ENCODE measurements at places on chromosomes 1 and 21.

DNA sequence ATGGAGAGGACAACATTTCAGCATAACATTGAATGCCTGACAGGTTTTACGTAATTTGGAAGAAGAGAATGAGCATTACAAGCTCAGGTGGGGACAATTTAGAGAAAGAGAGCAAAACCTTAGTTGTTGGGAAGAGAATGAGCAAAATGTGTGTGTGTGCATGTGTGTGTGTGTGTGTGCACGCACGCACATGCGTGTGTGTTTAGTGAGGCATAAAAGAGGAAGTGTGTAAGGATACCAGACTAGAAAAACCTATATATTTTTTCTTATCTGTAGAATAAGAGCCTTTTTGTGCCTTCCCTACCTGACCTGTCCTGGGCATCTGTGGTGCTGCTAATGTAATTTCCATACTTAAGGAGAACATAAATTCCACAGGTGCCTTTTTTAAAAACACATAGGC is 99.0 kb upstream of the PLXNA2 start:
- DNase-seq = no peak

DNA sequence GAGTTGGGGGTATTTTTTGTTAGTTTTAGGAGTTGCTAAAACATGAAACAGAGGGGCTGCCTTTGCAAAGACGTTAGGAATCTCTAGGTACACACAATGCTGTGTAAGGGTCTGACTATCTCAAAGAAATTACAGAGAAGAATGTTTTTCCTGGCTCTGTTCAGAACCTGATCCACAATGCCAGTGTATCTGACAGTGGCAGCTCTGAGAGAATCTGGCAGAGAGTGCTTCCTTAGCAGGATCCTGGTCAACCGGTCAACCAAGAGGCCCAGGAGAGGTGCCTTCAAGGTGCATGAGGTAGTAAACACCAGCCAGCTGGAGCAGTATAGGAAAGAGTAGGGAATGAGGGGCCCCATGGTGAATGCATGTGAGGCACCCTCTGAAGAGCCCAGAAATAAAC is 40.9 kb upstream of the RGS1 start:
- DNase-seq = no peak

DNA sequence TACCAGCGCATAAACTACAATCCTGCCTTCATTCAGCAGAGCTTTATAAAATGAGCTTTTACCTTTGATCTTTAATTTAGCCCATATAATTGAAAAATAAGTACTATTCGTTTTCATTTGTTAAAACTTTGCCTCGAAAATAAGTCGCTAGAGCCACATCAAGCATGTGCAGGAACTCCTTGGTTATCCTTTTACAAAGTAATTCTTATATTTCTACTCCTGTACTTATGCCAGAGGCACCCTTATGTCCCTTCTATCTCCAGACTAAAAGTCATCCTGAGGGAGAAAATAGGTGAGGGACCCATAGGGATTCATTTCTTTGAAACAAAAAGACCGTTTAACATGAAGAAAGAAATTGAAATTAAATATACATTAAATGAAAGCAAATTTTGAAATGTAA is 278.2 kb upstream of the C1orf105 start:
- DNase-seq = no peak

DNA sequence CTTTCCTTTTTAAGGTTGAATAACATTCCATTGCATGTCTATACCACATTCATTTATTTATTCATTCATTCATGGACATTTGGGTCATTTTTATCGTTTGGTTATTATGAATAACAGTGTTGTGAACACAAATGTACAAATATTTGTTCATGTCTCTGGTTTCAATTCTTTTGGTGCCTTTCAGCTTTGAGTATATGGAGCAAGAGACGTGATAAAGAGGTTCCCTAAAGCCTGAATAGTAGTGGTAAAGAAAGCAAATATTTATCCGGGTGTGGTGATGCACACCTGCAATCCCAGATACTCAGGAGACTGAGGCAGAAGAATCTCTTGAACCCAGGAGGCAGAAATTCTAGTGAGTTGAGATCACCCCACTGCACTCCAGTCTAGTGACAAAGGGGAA is 5.3 kb upstream of the RLF start:
- DNase-seq = no peak

GRCh38 chr1:109539676-109540075 is at the start of gene GPR61:
Gene GPR61, plus strand, starts transcription at chr1:109539872. Its CDS starts 3,151 bp downstream, at chr1:109543023.
- DNase-seq = no peak

DNA sequence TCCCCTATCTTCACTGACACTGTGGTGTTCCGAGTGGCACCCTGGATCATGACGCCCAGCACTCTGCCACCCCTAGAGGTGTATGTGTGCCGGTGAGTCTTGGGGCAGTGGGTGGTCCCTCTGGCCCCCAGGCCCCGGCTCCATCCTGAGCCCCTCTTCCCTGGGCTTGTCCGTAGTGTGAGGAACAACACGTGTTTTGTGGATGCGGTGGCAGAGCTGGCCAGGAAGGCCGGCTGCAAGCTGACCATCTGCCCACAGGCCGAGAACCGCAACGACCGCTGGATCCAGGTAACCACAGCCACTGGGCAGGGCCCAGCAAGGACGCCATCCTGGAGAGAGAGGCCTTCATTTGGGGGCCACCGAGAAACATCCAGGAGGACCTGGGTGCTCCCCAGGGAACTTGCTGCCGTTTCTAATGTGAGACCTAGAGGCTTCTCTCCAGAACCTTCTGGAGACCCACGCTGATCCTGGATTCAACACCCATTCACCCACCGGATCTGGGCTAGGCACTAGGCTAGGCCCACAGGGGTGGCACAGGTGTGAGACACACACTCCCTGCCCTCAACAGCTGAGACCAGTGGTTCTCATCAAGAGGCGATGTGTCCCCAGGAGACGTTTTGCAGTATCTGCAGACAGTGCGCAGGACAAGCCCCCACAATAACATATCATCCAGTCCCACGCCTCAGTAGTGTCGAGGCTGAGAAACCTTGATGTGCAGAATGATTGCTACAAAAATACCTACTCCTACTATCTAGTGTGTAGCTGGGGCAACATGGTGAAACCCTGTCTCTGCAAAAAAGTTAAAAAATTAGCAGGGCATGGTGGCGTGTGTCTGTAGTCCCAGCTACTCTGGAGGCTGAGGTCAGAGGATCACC is 22.2 kb downstream of the PADI3 start:
- DNase-seq = no peak

DNA sequence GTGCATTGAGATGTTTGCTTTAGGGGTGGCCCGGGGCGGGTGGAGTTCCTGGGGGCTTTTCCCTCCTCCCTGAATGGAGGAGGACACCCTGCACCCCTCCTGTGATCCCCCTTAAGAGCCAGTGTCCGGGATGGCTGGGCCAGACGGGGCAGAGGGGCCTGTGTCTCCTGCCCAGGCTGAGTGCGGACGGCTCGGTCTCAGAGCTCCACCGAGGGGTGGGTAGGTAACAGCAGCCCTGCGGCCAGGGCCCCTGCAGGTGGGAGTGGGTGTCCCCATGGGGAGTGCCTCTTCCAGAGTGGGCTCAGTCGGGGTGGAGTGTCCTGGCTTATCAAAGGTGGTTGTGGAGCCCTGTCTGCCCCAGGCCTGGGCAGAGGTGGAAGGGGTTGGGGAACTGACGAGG is 23.1 kb downstream of the TP73 start:
- DNase-seq = no peak

- DNase-seq = no peak
These were observed 441.7 kb downstream of the PRDM2 start for GRCh38 chr1:14141656-14142055.

- no peak for DNase-seq
These were observed 203.4 kb upstream of the RAB4A start for GRCh38 chr1:229067546-229067945.

- no peak for DNase-seq
These were observed 55.3 kb downstream of the PBX1 start for GRCh38 chr1:164614316-164614715.

- DNase-seq = no peak
These were observed 180.6 kb upstream of the EDN2 start for GRCh38 chr1:41664861-41665640.

DNA sequence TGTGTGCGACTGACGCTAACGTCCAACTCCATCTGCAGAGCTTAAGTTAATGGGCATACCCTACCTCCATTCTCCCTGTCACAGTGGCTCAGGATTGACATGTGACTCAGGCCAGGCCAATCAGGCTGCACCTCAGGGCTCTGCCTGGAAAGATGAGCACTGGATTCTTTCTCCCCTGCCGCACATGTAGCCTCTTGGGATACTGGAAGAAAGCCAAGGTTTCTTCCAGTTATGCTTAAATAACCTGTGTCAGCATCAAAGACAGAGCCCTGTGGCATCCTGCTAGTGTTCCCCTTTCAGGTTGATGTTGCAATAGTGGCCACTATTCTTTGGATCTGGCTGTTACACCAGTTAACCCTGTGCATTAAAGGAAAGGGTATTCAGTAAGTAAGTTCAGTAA is 55.0 kb upstream of the SYT6 start:
- DNase-seq = no peak

GRCh38 chr1:182301026-182301436 is 90.6 kb downstream of the GLUL start:
- DNase-seq = no peak

GRCh38 chr21:19807201-19807600 is 1191.0 kb upstream of the NCAM2 start:
- no peak for DNase-seq

DNA sequence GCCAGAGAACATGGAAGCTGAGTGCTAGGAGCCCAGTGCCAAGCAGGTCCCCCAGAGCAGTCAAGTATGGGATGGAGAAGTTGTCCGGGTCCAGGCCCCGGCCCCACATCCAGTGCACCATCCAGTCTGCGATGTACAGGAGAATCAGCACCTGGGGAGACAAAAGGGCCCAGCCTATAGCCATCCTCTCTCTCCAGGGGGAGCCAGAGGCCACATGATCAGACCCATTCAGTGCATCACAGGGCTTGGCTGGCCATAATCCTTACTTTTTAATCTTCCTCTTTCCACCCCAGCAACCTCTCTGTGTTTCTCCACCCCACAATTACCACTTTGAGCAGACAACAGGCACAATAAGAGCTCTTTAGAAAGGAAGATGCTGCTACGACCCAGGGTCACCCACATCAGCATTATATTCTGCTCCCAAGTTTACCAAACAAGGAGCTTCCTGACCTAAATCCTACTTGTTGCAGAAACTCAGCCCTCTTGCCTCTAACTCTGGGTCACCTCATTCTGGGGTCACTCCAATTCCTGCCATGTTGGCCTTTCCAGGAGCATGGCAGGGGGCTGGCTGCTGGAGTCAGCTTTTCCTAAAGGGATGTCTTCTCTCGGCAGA is 16.4 kb upstream of the RAB29 start:
- peak; percentile 50 for DNase-seq

GRCh38 chr1:197222025-197222685 is 45.9 kb upstream of the CRB1 start:
- no peak for DNase-seq

GRCh38 chr1:54397090-54397591 is 9.1 kb downstream of the SSBP3 start:
- DNase-seq = no peak

DNA sequence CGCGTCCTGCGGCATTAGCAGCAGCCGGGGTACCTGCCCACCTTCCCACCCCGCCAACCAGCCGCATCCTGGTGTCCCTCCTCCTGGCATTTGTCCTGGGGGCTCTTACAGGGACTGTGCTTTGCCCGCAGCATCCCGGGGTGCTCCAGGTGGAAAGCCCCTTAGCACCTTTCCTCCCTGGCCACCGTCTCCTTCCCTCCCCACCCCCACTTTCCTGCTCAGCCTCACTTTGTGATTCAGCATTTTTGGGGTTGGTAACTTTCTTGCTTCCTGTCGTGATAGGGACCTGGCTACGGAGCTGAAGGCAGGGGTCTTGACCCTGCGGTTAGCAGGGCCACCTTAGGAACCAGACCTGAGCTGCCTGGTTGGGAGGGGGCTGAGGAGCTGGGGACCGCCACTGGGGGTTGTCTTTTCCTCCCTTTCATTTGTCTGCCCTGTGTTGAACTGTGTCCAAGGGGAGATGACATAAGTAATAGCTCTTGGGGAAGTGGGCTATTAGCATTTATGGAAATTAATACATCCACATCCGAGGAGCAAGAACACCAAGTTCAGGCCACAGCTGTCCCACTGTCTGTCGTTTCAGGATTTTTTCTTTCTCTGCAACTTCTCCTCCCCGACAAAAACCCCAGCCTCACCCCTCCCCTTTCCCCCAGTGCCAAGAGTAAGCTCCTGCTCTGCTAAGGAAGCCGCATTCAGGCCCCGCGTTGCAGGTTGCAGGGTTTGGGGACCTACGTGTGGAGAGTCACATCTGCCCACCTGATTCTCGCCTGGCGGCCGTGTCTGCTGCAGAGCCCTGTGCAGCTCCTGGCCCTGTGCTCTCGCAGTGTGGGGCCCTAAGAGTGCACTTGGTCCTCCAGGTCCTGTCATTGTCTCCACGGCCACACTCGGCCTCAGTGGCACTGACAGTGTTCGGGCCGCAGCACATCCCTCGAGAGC is 1.6 kb upstream of the NPHP4 start:
- DNase-seq = peak; percentile 27

- DNase-seq = no peak
These were observed 152.7 kb upstream of the NEGR1 start for GRCh38 chr1:72435025-72435424.

DNA sequence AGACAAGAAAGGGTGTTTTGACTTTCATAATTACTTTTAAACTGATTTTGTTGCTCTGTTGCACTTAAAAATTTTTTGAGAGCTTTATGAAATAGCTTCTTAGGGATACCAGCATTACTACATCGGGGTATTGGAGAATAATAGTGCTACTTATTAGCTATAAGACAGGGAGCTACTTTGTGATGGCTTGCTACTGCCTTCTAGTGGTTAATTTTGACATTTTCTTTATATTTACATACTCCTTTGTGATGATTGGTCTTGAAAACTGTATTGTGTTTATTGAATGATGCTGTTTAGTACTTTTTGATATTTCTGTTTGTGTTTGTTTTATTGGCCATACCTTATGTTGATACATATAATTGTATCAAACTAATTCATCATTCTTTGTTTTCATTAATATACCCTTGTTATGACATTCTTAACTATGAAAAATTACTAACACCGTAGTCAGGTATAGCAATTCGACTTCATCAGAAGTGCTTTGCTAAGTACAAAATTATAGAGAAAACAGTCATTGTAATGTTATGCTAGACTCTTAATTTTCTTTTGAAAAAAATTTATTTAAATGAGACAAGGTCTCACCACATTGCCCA is 85.5 kb downstream of the CLIC4 start:
- no peak for DNase-seq

DNA sequence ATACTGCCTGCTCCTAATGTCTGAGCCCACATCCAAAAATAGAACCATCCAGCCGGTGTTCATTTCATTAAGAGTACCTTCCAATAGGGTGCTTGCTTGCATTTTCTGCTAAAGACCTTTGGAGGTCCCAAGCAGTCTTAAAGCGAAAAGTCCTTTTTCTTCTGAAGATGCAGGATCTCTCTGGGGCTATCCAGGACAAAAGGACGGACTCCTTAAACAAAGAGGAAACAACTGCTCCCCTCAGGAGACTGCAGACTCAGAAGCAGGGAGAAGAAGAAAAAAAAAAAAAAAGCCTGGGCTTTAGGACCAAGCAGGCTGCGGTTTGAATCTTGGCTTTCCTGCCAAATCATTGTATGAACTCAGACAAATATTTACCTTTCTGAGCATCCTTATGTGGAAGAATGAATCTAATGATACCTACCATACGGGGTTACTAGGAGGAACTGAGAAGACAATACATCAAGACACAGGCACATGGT is 204.0 kb downstream of the PLPP3 start:
- no peak for DNase-seq
